ENCODE measurements at places on chromosomes 5 and 9.

- DNase-seq: no peak
Measured at GRCh38 chr5:78046006-78046405, 248.5 kb downstream of the AP3B1 start.

DNA sequence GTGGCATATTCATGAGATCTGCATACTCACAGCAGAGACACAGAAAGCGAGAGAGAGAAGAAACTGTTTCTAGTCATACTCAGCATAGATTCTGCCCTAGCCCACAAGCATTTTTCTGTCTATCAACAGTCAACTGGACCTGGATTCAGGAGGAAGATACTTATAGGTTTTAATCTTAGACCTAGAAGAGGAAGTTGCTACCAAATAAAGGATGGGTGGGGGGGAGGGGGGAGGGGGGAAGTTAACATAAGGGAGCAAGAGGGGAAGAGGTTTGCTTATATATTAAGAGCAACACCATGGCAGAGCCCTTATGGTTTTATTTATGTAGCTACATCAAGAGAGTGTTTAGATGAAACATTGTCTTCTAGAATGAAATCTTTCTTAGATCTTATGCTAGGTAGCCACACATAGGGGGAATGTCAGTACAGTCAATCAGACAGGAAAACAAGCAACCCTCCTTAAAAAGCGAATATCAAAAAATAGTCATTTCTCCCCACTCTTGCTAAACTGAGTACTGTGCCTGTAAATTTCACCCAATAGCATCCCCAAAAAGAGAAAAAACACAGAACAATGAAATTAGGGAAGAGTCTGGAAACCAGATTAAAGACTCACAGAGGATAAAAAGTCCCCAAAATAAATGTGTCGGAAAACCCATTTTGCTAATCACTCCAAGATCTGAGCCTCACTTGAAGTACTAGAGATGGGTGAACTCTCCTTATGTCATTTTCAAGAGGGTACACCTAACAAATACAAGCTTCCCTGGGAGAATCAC lies 192.7 kb upstream of the NR4A3 start:
- DNase-seq: no peak

DNA sequence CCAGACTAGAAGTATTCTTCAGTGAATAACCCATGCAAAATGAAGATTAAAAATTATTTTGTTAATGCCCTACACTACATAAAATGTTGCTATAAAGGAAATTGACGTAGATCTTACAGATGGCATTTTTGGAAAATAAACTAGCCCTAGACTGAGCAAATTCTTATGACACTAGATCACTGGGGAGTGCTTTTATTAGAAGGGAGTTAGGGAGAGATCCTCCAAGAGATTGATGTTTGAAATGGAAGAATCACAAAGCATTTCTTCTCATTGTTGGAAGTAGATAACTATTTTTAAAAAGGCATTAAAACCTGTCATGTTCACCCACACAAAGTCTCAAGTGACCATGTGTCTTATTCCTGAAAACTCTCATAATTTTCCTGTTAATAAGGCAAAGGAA lies 351.1 kb upstream of the TLE4 start:
- DNase-seq: no peak

GRCh38 chr5:37871023-37871815 lies 31.4 kb upstream of the GDNF start:
- no peak for DNase-seq

DNA sequence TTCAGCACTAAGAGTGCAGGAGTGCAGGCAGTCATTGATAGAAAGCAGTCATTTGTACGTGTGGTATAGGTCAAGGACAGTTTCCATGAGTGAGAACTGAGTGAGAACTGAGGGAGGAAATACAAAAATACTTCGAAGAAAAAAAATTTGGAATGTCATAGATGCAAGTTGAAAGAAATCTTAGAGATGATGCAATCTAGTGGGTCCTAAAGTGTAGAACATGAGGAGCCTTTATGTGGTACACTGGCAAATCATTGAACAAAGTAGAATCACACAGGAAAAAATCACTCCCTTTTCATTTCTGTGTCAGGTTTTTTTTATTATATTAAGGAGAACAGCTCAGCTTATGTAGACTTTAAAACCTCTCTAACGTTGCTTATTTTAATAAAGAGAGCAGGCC lies 26.4 kb upstream of the SLC1A1 start:
- no peak for DNase-seq

DNA sequence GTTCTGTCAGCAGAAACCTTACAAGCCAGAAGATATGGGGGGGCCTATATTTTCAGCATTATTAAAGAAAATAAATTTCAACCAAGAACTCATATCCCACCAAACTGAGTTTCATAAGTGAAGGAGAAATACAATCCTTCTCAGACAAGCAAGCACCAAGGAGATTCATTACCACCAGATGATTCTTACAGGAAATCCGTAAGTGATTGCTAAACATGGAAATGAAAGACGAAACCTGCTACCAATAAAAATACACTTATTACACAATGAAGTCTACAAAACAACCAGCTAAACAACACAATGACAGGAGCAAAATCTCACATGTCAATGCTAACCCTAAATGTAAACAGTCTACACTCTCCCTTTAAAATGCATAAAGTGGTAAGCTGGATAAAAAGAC lies 17.8 kb upstream of the C9orf72 start:
- DNase-seq: no peak

DNA sequence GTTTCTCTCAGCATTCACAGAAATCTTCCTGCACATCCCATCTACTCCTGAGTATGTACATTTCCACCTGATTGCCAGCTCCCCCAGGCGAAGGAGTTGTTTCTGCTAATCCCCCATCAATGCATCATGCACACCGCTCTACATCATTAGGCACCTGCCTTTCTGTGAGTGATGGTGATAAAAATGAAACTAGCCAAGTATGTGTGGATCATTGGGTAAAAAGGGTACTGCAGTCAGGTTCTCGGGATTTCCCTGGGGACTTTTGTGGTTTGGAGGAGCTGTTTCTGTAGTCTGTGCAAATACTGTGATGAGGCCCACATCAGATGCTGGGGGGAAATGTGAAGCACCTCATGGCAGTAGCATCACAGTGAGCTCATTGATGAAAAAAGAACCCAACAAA lies 30.4 kb downstream of the CAMK4 start:
- no peak for DNase-seq

- no peak for DNase-seq
Measured at GRCh38 chr5:86008293-86008692, 609.4 kb upstream of the COX7C start.

DNA sequence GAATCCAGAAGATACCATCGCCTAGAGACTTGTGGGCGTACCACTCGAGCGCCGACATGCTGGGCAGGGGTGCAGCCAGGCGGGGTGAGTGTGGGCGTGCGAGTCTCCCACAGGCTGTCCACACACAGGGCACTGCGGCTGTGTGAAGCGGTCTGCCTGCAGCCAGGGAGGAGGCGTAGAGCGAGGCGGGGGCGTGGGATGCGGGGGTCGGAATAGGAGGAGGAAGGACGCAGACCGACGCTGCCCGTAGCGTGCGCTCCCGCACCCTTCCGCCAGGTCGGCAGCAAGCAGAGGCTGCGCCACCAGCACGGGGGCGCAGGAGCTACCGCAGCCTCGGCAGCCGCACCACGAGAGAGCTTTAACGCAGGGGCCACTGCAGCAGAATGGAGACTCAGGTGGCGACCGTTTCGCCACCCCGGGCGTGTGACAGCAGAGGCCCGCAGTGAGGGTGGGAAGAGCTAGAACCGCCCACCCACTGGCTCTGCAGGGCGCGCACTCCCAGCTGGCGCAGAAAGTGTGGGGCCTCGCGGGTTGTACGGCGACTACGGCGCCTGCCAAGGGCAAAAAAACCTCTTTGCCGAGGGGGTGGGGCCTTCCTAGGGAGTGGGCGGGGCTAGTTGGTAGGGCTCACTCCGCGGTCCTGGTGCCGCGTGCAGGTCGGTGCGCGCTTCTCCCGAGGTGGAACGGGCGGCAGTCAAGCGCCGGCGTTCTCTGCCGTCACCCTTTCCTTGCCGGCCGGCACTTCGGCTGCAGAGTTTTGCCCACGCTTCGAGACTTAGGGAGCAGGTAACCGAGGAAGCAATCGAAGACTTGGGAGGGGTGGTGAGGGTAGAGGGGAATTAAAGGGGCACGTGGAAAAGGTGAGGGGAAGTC lies at the start of the genes MBLAC2 and POLR3G:
Gene MBLAC2 (minus strand): TSS at position 537 of the 873 bp plus-strand sequence. CDS start 479 bp downstream, at position 58.
Gene POLR3G (plus strand): TSS at position 630 of the 873 bp plus-strand sequence. CDS start 10,704 bp downstream, outside the sequence.
- peak; percentile 75 for DNase-seq

DNA sequence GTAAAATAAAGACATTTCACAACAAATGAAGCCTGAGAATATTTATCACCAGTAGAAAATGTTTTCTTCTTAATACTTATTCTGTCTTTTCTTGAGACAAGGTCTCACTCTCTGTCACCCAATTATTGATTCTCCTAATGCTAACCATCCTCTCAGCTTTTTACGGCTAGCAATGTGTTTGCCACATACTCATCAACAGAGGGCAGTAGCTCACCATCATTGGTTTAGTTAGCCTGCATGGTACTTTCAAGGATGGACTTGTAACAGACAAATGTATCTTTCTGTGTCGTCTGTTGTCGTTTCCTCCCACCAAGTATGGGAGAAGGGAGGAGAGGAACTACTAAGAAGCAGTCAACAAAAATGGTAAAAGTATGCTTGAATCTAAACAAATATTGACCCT lies 5.9 kb upstream of the ACO1 start:
- DNase-seq: no peak

- DNase-seq: no peak
Measured at GRCh38 chr5:108516785-108517184, 134.9 kb upstream of the FBXL17 start.

DNA sequence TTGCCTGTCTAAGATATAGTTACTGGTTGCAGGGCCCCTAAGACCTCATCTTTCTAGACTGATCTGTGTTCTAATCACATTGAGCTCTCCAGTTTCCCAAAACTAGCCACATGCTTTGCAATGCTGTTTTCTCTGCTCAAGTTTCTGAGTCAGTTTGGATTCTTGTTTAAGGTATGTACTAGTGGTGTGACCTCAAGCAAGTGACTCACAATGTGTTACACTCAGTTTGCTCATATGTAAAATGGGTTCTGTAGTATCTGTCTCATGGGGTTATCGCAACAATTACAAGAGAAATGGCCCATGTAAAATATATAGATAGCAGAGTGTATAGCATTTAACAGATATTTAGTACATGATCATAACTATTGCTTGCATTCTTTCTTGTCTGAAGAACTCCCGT lies 153.1 kb upstream of the ELL2 start:
- no peak for DNase-seq

DNA sequence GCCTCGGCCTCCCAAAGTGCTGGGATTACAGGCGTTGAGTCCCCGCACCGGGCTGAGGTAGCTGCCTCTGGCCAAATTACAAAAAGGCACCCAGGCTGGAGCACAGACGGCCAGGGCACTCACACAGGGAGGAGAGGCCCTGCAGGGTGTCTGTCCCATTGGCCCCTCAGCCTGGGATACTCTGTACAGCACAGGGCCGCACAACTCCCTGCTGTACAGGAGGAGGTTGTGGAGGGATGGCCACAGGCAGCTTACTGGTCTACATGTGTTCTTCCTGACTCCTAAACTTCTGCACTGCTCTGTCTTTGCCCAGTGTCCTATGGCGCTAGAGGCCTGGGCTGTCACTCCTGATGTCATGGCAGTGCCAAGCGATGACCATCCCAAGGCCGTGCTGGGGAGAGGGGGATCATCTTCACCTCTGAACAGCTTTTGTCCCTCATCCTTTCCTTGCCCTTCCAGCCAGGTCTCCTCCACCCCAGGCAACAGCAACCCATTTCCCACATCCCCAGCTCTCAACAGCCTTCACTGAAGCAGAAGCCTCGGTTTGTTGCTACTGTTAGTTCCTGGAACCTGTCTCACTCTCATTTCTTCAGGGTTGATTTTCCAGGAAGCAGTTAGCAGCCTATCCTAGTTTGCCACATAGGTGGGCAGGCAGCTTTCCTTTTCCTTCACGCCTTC lies 1.8 kb upstream of the CNOT6 start:
- DNase-seq: no peak

- no peak for DNase-seq
Measured at GRCh38 chr5:178685386-178686059, 44.9 kb downstream of the ZNF354A start.

- no peak for DNase-seq
Measured at GRCh38 chr5:29193972-29194371, 1999.5 kb upstream of the CDH6 start.

DNA sequence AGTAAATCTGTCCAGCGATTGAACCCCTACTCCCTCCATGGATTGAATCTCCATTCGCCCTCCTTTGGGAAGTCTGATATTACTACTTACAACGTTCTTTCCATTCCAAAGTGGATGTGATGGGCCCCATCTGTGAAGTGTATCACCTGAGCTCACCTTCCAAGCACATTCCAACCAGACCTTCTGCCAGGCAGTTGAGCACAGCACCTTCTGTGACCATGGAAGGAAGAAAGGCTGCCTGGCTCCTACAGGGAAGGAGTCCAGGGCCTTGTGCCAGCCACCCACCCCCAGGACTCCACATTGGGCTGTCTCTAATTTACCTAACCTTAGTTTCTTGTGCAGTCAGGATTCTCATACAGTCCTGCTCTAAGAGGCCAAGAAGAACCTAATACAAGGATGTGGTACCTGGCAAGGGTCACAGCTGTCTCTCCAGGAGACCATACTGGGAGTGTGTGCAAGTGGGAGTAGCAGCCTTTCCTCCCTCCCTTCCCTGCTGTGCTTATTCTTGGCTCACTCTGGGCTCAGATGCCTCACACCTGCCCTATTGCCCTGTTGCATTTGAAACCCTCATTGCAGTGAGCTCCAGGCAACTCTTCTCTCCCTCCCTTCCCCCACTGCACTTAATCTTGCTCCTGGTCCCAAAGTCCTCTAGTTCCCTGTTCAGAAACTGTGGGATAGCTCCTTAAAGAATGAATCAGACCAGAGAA lies 116.1 kb downstream of the NRG2 start:
- DNase-seq: no peak

DNA sequence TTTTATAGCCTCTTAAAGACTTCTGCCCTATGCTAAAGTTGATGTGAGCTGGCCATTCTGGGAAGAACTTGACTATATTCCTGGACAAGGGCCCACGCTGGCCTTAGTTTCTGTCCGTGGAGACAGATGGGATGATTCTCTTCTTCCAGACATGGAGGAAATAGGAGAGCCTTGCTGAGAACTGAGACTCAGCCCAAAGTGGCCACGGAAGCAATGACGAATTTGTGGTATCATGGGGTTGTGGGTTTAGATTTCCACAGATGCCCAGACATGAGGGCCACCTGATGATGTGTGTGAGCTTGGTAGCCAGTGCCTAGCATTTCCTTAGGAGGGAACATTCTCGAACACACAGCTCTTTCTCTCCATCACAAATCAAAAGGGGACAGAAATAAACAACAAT lies 309.1 kb downstream of the NSG2 start:
- DNase-seq: no peak

DNA sequence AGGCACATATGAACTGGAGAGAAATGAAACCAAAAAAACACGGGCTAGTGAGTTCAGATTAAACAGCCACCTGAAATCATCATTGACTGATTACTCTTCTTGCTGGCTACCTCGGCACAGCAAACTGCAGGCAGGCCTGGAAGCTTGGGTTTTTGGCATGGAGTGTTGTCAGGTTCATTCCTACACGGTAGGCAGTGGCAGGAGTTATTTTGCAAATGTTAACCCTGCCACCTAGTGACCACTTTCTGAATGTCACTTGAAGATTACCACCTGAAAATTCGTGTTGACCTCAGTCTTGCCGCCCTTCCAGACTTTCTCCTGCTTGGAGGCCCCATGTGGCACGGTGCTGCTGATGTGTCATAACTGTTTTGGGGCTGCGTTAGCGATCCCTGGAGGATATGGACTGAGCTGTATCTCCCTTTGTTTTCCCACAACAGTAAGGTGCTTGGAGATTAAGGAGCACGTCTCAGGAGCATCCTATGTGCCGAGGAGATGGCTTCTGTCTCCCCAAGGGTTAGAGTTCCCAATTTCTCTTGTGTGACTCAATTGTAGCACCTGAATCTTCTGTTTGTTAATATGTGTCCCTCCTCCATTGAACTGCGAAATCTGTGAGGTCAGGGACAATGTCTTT lies 12.7 kb upstream of the CD180 start:
- DNase-seq: peak; percentile 65

- no peak for DNase-seq
Measured at GRCh38 chr9:87863882-87864465, 18.7 kb upstream of the SPATA31E1 start.

Measured in right renal cortex interstitium (tissue), 3 donors.